Sigmoid colon (tissue), 7 donors: ENCODE measurements at places on chromosomes 12 and 14. TPM values are rescaled to one million over a fixed set of nuclear protein-coding genes. Genes with fewer than 3 reads are reported as not detected.

MGAT4C gene
- not detected for polyA plus RNA-seq

KRT79 gene
- not detected for polyA plus RNA-seq

DLGAP5 gene
- polyA plus RNA-seq, result 1.2 TPM

OTX2 gene
- not detected for polyA plus RNA-seq

MANSC1 gene
- polyA plus RNA-seq, result 5.8 TPM

SLC22A17 gene
- 0.92 TPM for polyA plus RNA-seq

MYO1A gene
- polyA plus RNA-seq, result 89.5 TPM

KCNC2 gene
- polyA plus RNA-seq, result not detected

ASPG gene
- 8.1 TPM for polyA plus RNA-seq

PLEKHD1 gene
- 0.06 TPM for polyA plus RNA-seq

PTCSC3 gene
- not detected for polyA plus RNA-seq

P3H3 gene
- polyA plus RNA-seq, result 1.2 TPM

PRKD1 gene
- 0.46 TPM for polyA plus RNA-seq

TARBP2 gene
- 29.4 TPM for polyA plus RNA-seq

SLC6A15 gene
- 0.60 TPM for polyA plus RNA-seq

C12orf54 gene
- not detected for polyA plus RNA-seq

KRT73 gene
- polyA plus RNA-seq, result not detected

TPPP2 gene
- polyA plus RNA-seq, result 0.36 TPM

CNTN1 gene
- 0.46 TPM for polyA plus RNA-seq

GLI1 gene
- not detected for polyA plus RNA-seq

TAMALIN gene
- 4.9 TPM for polyA plus RNA-seq

SYNE3 gene
- polyA plus RNA-seq, result 6.3 TPM

PTPRO gene
- polyA plus RNA-seq, result 1.2 TPM

EMP1 gene
- 34.7 TPM for polyA plus RNA-seq

ITPR2 gene
- 1.4 TPM for polyA plus RNA-seq

NAV3 gene
- polyA plus RNA-seq, result 1.2 TPM

ADAM21 gene
- not detected for polyA plus RNA-seq

CLMN gene
- polyA plus RNA-seq, result 20.2 TPM

EIF2S1 gene
- polyA plus RNA-seq, result 104 TPM

ANKS1B gene
- polyA plus RNA-seq, result 1.0 TPM

SYCP3 gene
- 0.19 TPM for polyA plus RNA-seq

IL22 gene
- polyA plus RNA-seq, result not detected

ZBTB25 gene
- 1.8 TPM for polyA plus RNA-seq

KRT78 gene
- not detected for polyA plus RNA-seq

RND1 gene
- polyA plus RNA-seq, result 2.4 TPM

BCL11B gene
- 3.5 TPM for polyA plus RNA-seq

DNAL1 gene
- 9.0 TPM for polyA plus RNA-seq

CDKN1B gene
- polyA plus RNA-seq, result 36.8 TPM

SLCO1B1 gene
- not detected for polyA plus RNA-seq

PIWIL1 gene
- polyA plus RNA-seq, result not detected

AP1G2 gene
- polyA plus RNA-seq, result 41.6 TPM

CLEC14A gene
- polyA plus RNA-seq, result 0.60 TPM

TAS2R42 gene
- not detected for polyA plus RNA-seq

KITLG gene
- 8.1 TPM for polyA plus RNA-seq

NID2 gene
- 0.46 TPM for polyA plus RNA-seq

ZNF26 gene
- 5.5 TPM for polyA plus RNA-seq

ATP23 gene
- 14.8 TPM for polyA plus RNA-seq

CCDC177 gene
- polyA plus RNA-seq, result not detected

TMEM132C gene
- polyA plus RNA-seq, result 1.8 TPM

ANG gene
- polyA plus RNA-seq, result 15.5 TPM

NELL2 gene
- polyA plus RNA-seq, result 0.60 TPM

P2RX7 gene
- 1.4 TPM for polyA plus RNA-seq

DACT1 gene
- 2.1 TPM for polyA plus RNA-seq

USP15 gene
- 43.5 TPM for polyA plus RNA-seq
